Central memory CD8-positive, alpha-beta T cell (primary cell): ENCODE measurements at places on chromosomes 5 and 9.
A peak's percentile ranks its signal among the peaks of the same experiment; 100 is the strongest.

GRCh38 chr9:133184971-133185370 lies 21.3 kb upstream of the GBGT1 start:
- peak; percentile 28 for DNase-seq

GRCh38 chr9:78756813-78757510 lies 460.0 kb downstream of the PSAT1 start:
- no peak for DNase-seq

DNA sequence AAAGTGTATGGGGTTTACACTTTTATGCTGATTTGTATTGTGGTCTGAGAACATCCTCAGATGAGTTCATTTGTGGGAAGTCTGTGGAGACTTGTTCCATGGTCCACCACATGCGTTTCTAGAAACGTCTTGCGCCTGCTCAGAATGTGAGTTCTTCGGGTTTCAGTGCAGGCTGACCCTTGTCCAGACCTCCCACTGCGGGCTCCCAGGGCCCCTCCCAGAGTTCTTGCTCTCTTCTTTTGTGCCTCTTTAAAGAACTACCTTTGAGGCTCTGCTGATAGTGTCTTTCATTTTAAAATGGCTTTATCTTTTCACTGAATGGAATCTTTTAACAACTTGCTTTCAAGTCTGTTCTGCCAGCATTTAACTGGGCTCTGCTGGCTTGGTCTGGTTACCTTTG lies 17.6 kb downstream of the NDUFS6 start:
- DNase-seq = no peak

GRCh38 chr5:124237206-124237695 lies 509.2 kb downstream of the ZNF608 start:
- DNase-seq = no peak

DNA sequence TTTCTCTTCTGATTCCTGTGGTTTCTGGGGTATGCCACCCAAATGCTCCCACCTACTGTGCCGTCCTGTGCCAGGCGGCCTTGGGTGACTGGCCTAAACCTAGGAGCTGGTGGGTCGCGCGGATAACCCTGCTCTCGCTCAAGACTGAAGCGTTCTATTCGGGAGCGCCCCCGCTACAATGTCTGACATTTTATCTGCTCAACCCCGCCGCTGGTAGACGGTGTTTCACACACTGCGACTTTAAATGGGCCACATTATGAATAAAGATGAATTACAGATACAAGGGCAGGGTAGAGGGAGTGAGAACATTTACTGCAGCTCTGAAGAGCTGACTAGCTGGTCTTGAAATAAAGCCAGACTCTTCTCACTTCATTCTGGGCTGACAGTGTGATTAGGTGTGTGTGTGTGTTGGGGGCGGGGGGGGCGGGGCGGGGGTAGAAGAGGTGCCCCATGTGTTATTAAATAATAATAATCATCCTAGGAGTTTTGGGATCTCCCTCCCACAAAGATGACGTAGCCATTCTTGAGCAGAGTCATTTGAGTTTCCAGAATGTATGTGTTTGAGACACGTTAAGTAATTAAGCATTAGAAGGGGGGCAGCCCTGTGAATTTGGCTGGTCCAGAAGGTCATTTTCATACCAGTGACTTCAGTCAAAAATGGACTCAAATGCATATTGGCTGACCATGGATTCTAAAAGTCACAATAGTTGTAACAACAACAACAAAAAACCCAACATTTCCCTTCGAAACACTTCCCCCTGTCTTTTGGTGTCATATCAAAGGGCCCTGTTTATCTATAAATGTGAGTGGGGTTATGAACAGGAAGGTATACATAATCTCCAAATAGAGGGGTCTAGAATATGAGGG lies 1.0 kb upstream of the PTCH1 start:
- no peak for DNase-seq

- no peak for DNase-seq
Observed at GRCh38 chr9:97445119-97445701, 33.3 kb downstream of the TDRD7 start.

DNA sequence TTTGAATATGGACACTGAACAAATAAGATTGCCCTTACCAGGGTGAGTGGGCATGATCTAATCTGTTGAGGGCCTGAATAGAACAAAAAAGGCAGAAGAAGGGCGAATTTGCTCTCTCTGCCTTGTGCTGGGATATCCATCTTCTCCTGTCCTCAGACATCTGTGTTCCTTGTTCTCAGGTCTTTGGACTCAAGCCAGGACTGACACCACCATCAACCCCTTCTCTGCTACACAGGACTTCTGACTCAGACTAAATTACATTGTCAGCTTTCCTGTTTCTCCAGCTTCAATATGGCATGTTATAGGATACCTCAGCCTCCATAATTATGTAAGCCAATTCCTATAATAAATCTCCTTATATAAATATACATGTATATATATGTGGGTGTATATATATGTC lies 40.8 kb upstream of the SLCO6A1 start:
- DNase-seq = no peak

- no peak for DNase-seq
Observed at GRCh38 chr9:107363516-107364152, 80.6 kb downstream of the RAD23B start.

- DNase-seq = no peak
Observed at GRCh38 chr9:129556491-129557191, 64.3 kb downstream of the C9orf50 start.

DNA sequence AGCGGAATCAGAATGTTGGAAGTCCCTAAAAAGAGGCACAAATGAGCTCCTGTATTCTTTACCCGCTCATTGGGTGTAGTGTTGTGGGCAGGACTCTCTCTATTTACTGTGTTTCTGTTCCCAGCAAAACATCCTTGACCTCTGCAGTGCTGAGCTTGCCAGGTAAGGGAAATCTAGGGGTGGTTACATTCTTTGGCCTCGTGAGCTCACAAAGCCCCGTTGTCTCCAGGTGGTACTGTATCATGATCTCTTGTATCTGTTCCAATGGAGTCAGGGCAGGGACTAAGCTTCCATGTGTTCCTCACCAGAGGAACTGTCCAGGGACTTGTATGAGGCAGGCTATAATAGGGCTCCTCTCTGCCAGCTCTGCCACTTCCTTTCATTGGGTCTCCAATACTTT lies 11.8 kb upstream of the IFNA14 start:
- DNase-seq = no peak

DNA sequence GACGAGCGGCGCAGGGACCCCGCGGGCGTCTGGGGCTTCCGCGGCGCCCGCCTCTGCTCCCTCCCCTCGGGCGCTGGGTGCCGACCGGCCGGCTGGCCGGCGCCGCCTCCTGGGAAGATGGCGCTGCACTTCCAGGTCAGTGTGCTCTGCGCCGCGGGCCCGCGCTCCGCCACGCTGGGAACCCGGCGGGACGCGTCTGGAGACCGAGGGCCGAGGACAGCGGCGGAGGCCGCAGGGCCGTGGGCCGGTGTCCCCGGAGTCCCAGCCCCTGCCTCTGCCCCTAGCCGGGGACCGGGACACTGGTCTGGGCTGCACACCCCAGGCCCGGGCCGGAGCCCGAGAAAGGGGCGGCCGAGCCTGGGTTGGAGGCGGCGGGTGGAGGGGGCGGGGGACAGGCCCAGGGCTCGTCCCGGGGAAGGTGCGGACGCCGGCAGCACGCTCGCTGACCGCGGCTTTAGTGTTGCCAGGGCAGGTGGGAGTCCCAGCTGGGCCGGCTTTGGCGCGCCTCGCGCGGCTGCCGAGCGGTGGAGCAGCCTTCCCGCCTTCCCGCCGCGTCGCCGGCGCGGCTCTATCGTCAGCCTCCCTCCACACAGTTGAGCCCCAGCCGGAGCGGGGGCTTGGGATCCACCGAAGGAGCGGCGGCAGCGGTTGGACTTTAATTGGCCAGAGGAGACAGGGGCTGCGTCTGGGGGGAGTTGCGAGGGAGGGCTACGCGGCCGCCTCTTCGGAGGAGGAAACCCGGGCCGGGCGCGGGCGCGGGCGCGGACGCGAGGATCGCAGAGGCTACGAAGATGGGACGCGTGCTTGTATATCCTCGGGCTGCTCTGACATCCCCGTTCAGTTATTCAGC lies at the start of gene RANBP17:
Gene RANBP17 (plus strand): TSS at position 102 of the 850 bp plus-strand sequence.
- DNase-seq = no peak

- DNase-seq = no peak
Observed at GRCh38 chr9:27768781-27769180, 195.5 kb upstream of the C9orf72 start.

- no peak for DNase-seq
Observed at GRCh38 chr5:54281960-54282692, 28.2 kb downstream of the ARL15 start.

- no peak for DNase-seq
Observed at GRCh38 chr5:93421468-93421867, 159.6 kb downstream of the NR2F1-AS1 start.

GRCh38 chr9:34446951-34447350 lies 11.4 kb downstream of the FAM219A start:
- DNase-seq = no peak

DNA sequence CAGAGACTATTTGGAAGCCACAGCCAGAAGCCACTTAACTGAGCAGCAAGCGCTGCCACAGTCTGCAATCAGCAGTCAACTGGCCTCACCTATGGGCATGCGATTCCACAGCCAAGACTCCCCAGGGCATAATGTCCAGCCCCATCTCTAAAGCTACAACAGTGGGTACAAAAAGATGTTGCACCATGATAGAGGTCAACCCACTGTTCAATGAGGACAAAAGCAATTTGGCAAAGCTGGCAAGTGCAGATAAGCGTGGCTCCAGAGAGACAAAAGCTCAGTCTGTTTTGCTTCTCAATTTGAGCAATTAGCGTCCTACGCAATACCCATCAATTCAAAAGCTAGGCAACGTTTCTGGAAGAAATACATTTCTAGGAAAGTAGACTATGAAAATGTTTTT lies 3.2 kb downstream of the TAS2R1 start:
- DNase-seq = no peak
